Fibroblast of lung (primary cell): ENCODE measurements at places on chromosomes 1 and 21.

DNA sequence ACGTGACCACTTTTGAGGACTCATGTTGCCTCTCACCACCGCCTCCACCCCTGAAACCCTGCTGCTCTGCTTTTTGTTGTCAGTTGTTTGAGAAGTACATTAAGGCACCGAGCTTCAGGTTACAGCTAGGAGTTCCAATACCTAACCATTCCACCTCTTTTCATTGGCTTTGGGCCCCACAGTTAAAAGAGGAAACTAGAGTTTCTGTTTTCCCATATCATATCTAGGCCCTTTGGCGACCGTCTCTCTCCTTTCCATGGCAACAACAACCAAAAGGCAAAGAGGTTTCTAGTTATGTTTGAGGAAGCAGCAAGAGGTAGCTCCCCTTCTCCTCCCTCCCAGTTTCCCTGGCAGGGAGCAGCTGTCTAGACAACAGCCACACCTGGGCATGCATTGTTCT lies 5.9 kb downstream of the ANKRD35 start:
- no peak for DNase-seq

DNA sequence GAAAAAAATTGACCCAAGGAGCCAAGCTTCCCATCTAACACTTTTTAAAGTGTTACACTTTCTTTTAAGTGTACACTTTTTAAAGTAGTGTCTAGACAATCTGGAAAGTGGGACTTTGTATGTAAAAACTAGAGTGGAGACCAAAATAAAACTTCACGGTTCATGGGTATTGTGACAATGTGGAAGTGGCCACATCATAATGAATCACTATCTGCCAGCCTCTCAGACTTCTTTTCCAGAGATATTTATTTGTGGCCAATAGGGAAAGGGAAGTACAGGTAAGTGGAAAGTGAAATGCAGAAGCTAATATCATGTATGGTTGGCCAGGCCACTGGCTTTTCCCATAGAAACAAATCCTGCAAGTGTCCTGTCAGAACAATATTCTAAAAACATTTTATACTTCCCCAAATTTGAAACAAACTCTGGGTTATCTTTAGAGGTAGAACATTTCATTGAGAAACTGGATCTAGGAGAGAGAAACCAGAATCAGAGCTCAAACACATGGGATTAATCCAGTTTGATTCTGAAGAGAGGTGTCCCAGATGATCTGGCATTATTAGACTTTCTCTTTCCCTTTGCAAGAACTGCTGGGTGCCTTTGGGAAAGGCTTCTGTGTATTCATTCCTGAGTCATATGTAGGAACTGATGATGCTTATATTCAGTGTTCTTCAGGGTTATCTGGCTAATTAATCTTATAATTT lies 2.0 kb downstream of the TNFSF18 start:
- peak; percentile 55 for DNase-seq

DNA sequence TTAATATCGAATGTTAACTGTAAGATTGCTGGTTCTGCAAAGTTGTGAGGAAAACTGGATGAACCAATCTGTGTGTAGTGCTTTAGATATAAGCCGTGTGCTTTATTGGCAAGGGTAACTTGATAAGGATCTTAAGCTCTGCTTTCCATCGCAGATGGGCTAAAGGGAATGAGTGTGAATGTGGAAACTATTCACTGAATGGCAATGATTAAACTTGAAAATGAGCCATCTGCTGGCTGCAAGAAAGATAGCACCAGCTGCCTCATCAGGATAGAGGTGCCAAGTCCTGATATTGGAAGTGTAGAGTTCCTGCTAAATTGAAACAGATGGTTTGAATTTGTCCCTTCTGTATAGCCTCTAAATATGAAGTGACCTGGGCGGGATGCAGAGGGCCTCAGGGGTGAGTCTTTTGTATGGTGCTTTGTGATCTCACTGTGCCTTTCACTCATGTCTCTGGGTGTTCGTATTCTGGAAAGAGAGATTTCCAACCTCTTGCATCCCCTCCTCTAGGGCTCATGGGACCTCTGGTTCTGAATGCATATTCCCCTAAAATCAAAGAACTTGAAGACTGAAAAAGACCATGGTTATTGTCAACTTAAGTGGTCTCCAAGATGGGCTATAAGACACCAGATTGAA lies 9.2 kb downstream of the FCRL3 start:
- peak; percentile 7 for DNase-seq

DNA sequence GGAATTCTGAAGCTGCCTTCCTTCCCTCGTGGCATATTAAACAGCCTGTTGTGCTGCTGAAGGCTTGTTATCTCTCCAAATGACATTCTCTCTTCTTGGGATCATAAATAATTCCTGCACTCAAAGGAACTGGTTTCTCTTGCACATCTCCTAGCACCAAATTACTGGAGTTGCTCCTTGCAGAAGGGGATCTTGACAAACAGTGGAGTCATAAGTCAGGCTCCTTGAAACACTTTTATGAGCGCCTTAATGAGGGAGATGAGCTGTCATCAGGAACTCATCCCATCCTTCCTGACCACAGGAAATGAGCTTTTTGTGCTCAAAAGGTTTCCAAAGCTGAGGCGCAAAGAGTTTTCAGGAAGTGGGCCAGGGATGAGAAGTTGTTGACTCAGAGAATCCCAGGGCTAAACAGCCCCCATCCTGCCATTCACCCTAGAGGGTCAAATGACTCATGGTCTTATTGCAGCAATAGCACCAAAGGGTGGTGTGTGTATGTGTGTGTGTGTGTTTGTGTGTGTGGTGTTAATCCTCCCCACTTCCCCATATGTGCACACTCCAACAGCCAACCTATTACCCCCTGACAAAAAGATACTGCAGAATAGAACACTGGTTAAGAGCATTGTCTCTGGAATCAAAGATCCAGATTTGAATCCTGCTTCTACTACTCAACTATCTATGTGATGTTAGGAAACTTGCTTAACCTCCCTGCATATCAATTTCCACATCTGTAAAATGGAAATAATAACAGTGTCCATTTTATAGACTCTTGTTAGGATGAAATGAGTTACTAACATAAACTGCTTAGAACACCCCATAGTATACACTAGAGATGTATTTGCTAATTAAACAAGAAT lies 2.8 kb upstream of the PHC2 start:
- DNase-seq = peak; percentile 100

GRCh38 chr1:8443558-8444194 lies 125.8 kb downstream of the SLC45A1 start:
- peak; percentile 37 for DNase-seq

DNA sequence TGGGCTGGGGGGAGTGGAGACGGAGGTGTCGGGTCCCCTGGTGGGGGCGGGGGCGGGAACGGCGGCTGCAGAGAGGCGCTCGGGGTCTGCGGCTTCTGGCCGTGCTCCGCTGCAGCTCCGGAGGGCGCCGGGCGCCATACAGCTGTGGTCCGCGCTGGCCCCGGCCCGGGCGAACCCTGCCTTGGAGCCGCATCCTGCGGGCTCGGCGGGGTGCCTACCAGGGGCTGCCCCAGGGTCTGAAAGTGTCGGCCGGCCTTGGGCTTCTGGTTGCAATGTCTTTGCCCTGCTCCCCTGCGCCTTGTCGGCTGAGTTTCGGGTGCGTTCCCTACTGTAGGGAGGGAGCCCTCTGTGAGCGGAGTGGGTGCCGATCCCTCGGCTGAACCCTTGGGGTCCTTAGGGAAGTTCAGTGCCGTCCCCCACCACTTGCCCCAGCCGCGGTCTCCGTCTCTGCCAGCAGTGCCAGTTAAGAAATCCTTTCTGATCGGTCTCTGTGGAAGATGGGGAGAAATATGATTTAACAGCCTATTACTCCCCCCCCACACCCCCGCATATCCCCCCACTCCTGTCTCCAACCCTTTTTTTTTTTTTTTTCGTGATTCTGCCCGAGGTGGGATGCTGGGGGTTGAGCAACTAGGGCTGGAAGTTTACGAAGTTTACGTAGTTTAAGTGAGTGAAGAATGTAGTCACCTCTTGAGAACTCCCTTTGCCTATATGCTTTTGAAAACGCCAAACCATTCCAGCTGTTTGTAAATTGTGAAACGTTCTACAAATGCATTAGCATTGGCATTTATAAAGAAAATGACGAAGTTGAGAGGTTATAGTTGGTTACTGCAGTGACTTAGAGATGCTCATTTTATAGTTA lies 588 bp downstream of the NEXN start:
- peak; percentile 79 for DNase-seq

GRCh38 chr1:152565115-152565514 lies 1.5 kb downstream of the LCE3E start:
- no peak for DNase-seq

GRCh38 chr1:45501505-45501859 lies 1.4 kb downstream of the MMACHC start:
- DNase-seq = no peak

DNA sequence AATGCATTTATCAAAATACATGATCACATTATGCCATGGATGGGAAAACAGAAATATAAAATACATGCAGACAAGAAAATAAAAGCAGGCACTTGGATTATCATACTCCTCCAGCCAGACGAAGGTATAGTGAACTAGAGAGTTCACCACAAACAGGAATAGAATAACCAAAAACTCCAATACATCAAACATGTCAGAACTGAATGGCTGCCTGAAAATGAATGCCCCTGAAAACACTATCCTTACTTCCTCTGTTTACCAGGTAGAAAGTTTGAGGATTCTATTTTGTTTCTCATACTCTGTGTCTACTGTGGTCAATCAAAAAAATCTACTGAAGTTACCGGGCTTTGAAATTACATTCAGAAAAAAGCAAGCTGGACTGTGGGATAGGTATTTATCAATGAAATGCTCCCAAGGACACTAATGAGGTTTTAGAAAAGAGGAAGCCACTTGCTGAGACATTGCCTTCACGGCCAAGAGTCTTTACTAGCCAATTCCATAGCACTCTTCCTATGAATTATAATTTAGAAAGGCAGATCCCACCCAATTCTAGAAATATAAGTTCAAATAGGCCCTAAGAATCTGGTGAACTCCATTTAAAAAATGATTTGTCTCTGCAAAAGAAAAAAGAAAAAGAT lies 197.7 kb downstream of the SMYD3 start:
- DNase-seq = no peak

- DNase-seq = peak; percentile 25
Observed at GRCh38 chr1:155062702-155063411, 683 bp upstream of the EFNA4 start.

DNA sequence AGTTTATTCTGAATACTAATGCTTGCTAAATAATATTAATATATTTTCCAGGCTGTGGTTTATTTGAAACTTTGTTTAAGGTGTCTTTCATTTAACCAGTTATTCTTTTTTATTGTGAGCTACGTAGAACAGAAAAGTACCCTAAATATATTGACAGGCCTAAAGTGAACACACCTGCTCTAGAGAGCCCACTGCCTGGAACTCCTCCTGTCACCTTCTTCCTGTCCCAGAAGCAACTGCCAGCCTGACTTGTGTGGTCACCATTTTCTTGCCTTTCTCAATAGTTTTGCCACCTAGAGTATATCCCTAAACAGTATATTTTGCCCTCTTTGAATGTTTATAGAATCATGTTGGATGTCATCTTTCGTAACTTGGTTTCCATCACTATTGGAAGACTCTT lies 48.5 kb downstream of the SCCPDH start:
- DNase-seq = no peak

GRCh38 chr21:34219334-34220060 lies 144.3 kb upstream of the KCNE2 start:
- peak; percentile 21 for DNase-seq

DNA sequence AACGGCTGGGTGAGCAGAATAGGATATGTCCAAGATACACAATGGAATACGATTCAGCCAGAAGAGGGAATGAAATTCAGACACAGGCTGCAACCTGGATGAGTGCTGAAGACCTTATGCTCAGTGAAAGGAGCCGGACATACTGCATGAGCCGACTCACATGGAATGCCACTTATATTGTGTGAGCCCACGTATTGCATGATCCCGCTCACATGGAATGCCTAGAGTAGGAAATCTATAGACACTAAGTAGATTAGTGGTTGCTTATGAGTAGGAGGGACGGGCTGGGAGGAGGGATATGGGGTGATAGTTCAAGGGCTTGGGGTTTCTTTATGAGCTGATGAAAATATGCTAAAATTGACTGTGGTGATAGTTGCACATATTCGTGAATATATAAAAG lies 26.8 kb downstream of the TMPRSS2 start:
- peak; percentile 83 for DNase-seq

DNA sequence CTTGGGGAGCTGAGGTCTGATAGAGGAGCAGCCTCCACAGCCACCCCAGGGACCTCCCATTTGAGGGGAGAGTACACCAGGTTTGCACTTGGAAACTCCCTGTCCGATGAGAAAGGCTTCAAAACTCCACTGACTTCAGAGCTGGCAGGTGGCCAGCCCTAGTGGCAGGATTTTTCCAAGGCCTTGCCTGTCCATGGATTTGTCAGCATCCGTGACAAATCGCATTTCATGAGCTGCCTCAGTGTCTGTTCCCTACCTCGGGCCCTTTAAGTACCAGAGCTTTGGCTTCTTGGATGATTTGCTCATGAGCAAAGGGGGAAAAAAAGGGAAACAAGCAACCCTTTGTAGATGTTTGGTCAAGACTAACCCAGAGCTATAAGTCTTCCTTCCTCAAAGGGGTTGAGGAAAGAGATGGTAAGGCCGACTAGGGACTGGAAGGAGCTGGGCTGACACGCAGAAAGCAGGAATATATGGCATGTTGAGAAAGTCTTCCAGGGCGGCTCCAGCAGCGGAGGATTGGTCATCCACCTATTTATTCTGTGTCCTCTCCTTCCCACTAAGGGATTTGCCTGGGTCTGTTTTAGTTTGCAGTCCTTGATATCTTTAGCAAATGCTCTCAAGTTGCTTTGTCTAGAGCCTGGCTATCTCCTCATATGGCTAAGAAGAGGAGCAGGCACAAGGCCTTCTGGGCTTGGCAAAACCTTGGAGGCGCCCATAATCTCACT lies 2.7 kb upstream of the HSPG2 start:
- peak; percentile 87 for DNase-seq

- DNase-seq = peak; percentile 47
Observed at GRCh38 chr1:37840711-37841110, 18.7 kb downstream of the MTF1 start.

GRCh38 chr1:156407344-156407743 lies 38.3 kb downstream of the RHBG start:
- DNase-seq = no peak

- peak; percentile 88 for DNase-seq
Observed at GRCh38 chr1:93844262-93845045, 34.6 kb downstream of the DNTTIP2 start.

- DNase-seq = peak; percentile 85
Observed at GRCh38 chr21:32819694-32820093, 48.1 kb upstream of the PAXBP1 start.

- no peak for DNase-seq
Observed at GRCh38 chr1:169060919-169061639, 45.4 kb upstream of the ATP1B1 start.

DNA sequence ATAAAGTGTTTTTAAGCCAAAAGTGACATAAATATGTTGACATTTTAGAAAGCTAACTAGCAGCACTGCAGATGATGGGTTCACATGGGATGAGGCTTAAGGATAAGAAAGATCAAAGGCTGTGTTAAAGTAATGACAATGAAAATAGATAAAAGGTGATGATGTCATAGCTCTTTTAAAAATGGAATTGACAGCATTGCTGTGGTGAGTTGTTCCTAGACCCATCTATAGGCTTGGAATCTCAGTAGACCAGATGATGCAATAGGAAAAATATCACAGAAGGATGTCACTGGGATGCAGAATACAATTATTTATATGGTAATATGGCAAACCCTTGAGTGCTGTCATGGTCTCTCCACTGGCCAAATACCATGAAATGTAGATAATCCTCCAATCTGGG lies 286.0 kb downstream of the PLA2G4A start:
- no peak for DNase-seq

- DNase-seq = no peak
Observed at GRCh38 chr1:61520401-61520800, 204.5 kb downstream of the TM2D1 start.
